ENCODE measurements at places on chromosomes 11 and 22.

DNA sequence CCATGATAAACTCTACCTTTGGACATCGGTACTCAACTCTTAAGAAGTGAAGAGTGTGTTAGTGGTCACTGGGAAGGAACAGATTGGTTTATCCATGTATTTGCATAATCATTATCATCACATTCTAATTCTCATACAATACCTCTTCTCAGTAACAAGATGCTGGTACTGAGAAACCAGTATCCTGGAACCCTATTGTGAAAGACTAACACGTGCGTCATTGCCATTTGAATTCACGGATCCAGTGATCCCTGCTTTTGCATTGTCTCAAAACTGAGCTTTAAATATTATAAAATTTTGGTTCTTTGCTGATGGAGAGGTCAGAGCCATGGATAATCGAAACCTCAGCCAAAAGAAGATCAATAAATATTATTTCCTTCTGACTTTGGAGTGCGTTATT is 35.2 kb downstream of the KIRREL3 start:
- DNase-seq, result no peak

- no peak for DNase-seq
Measured at GRCh38 chr22:46714550-46714949, 23.5 kb downstream of the CERK start.

- no peak for DNase-seq
Measured at GRCh38 chr11:80702264-80702663, 1261.4 kb upstream of the TENM4 start.

- DNase-seq, result no peak
Measured at GRCh38 chr22:49728570-49729271, 99.0 kb downstream of the BRD1 start.

DNA sequence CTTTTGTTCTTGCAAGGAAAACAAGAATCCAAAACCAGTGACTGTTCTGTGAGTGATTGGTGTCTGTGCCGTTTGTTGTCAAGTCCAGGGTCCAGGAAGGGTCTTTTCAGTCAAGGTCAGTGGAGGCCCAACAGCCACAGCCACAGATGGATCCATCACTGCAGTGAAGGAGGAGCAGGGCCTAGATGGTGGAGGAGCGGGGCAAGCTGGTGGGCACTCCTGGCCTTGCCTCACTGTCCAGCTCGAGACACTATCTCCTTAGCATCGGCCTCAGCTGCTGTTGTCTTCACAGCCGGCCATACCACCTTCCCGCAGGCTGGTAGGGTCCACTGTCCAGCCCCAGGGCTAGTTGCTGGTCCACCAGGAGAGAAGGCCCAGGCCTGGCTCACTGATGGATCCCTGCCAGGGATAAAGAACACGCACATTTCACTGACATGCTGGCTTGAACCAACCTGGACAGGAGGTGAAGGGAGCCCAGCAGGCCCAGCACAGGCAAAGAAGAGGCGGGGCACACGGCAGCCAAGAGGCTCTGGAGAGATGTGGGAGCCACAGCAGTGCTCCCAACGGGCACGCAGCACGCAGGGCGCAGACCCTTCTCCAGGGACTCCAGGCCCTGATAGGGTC is 15.2 kb downstream of the POLR3H start:
- no peak for DNase-seq

GRCh38 chr22:30887453-30887852 is 81.1 kb downstream of the MORC2 start:
- DNase-seq, result no peak

DNA sequence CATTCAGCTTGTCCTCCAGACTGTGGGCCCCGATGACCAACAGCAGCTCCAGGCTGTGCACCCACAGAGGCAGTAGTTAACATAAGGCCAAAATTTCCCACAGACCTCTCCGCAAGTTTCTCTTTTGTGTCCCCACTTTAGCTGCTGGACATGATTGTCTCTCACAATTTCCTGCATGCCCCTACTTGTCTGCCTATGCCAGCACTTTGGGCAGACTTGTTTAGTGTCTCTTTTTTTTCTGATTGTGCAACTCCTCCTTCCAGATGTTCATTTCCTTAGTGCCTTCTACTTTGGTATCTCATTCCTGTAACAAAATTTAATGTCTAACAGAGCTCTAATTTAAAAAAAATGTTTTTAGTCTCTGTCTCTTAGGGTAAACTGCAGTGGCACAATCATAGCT is 23.8 kb upstream of the SCN3B start:
- no peak for DNase-seq

Data from NCI-H524 (cell line).